ENCODE measurements at places on chromosomes 6 and 20. TPM values are rescaled to one million over a fixed set of nuclear protein-coding genes. Genes with fewer than 3 reads are reported as not detected.

DNA sequence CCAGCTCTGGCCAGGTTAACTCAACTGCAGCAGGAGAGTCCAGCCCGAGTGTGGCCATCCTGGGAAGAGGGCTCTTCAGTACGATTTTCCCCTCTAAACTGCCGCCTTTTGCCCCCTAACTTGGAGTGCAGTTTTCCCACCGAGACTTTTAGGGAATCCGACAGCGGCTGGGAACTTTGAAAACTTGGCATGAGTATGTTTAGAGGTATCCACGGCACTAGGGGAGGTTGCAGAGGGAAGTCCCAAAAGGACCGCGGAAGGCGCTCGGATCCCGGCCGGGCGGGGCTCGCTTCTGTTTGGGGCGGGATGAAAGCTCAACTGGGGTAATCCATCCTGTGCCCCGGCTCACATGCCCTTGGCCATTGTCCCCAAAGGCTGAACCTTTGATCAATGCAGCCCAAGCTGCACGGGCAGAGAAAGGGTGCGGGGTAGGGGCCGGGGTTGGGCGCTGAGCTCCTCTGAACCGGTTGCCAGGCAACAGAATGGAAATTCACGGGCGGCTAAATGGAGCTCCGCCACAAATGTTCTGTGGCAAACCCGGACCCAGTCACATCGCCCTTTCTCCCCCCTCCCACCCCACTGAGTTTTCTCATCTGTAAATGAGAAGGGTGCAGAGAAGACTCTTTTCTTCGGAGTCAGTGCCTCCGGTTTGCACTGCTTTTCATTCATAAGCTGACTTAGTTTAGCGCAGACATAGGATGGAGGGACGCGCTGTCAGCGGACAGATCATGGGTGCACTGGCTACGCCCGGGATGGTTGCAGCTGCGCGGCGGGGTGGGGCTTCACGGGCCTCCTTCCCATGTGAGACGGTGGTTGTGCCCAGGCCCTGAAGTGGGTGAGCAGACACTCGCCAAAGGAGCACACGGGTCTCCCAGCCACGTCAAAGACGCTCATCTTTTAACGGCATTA lies 2.3 kb downstream of the BMP6 start:
- DNase-seq = no peak

DNA sequence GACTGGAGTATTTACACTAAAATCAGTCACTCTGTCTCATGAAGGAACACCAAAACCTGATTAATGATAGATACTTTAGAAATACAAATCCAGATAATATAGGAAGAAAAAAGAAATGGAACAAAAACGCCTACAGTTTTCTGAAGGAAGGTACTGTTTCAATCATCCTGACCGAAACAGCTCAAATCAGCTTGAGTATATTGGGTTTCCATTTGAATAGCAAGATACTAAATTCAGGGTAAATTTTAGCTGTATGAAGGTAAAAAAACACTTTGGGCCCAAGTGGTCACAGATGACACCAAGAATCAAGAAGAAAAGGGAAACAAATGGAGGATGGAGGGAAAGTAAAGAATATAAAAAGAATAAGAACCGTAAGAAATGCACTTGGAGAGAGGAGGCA lies 6.9 kb downstream of the ZSCAN23 start:
- no peak for DNase-seq

The ACTL10 gene
- 1.6 TPM for total RNA-seq

DNA sequence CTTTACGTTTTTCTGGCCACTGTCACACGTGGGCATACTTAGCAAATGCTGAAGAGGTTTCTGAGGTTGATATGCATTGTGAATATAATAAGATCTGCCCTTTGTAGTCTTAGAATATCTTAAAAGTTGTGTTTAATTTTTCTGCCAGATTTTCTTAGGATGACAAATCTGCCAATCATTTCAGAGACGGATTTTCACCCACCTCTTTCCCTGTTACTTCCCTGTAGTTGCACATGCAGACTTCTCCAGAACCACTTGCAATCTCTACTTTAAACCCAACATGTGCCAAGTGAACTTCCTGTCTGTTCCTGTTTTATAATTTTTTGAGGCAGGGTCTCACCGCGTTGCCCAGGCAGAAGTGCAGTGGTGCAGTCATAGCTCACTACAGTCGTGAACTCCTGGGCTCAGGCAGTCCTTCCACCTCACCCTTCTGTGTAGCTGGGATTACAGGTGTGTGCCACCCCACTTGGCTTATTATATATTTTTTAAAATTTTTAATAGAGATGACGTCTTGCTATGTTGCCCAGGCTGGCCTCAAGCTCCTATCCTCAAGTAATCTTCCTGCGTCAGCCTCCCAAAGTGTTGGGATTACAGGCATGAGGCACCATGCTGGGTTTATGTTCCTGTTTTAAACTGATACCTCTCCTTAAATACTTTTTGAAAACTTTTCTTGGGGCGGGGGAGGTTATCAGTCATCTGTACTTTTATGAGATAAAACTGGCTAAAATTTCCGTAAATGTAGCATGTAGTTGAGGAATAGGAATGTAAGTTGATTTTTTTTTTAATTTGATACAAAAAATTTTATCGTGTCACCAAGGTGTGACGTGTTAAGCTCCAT lies 2.7 kb downstream of the IGF2R start:
- DNase-seq = no peak

- no peak for DNase-seq
These were observed 1.4 kb upstream of the HSP90AB1 start for GRCh38 chr6:44245391-44245911.

GRCh38 chr6:3039384-3039783 lies 28.9 kb upstream of the RIPK1 start:
- no peak for DNase-seq

All from bronchial epithelial cell (primary cell).